Iris pigment epithelial cell (primary cell): ENCODE measurements at places on chromosomes 3 and 15.

GRCh38 chr3:33729993-33730392 is 11.9 kb upstream of the CLASP2 start:
- no peak for DNase-seq

DNA sequence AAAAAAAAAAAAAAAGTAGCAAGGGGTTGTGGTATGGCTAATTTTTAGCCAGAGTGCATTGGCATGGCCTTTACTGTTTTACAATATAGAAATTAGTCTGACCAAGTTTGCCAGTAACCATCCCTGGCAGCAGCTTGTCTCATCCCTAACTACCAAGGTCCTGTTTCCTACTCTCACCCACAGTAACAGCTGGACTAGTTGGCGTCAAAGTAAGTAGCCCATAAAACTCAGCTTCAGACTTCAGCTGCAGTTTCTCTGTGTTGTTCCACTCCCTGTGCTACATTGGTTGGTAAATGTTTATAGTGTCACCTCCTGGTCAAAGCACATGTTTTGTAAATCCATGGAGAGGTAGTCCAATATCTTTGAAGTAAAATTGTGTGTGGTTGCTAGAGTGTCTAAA is 691.3 kb downstream of the ZPLD1 start:
- DNase-seq, result no peak

DNA sequence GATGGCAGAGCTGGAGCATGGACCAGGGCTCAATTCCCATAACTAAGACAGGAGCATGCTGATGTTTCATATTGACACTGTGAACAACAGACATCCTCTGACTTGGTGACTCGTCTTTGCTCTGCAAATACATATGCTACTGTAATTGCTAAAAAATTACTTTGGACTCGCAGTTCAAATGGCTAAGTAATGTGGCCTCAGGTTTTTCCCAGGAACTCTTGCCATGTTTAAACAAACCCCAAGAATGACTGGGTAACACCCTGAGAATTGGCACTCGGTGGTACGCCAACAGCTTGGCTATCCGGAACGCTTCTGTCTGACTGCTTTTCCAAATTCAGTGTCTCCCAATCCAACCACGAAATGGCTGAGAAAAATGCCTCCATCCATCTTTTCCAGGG is 456.7 kb upstream of the THBS1 start:
- no peak for DNase-seq

DNA sequence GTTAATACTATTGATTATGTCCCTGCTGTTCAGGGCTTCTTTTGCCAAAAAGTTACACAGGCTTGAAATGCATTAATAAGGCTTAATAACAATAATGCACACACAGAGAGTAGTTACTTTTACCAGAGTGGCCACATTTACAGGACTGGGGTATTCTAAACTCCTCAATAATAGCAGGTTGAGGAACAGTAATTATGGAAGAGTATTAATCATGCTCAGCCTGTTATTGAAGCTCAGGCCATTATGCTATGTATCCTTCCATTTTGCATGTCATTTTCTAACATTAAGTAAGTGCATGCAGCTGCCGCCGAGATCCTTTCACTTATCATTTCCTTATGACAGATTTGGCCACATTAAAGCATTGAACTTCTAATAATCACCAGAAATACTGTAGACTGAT is 5.7 kb downstream of the ARRDC4 start:
- no peak for DNase-seq

GRCh38 chr3:7536921-7537320 is 676.0 kb downstream of the GRM7 start:
- DNase-seq, result no peak

- DNase-seq, result peak; percentile 72
Measured at GRCh38 chr3:23923786-23924185, 6.9 kb downstream of the RPL15 start.

DNA sequence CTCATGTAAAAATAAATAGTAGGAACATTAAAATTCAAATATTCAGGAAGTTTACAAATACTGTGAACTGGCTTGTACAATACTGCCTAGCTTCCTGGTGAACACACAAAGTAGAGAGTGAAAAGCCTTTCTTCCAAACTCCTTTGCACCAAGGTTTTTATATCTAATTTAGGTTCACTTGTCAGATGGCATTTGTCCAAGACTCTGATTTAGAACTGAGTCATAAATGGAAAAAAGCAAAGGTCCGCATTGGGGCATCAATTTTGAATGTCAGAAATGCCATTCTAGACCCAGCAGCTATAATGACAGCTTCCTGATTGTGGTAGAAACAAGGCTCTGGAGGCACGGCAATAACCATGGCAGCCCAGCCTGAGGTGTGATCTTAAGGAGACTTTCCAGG is 160.7 kb downstream of the PDE8A start:
- DNase-seq, result peak; percentile 69

DNA sequence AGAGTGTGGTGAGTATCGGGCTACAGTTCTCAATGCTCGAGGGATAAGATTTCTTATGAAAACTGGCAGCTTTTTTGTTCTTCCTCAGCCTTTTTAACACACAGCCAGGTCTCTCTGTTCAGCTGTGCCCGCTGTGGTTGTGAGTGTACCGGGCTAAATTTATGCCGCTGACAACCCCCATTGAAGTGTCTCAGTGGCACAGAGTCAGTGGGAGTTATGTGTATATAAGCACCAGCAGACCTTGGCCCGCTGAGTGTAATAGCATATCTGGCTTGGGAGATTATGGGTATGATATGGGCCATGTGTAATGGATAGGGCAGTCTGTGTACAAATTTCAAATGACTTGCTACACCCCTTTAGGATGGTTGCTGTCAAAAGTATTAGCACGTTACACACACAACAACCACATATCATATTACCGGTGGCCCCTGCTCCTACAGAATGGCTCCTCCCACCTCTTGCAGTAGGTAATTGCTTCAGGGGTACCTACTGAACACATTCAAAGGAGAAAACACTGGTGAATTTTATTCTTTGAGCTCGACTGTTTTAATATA is 26.9 kb upstream of the NR2F2 start:
- no peak for DNase-seq

- DNase-seq, result no peak
Measured at GRCh38 chr3:23872330-23872729, 44.5 kb downstream of the NKIRAS1 start.

DNA sequence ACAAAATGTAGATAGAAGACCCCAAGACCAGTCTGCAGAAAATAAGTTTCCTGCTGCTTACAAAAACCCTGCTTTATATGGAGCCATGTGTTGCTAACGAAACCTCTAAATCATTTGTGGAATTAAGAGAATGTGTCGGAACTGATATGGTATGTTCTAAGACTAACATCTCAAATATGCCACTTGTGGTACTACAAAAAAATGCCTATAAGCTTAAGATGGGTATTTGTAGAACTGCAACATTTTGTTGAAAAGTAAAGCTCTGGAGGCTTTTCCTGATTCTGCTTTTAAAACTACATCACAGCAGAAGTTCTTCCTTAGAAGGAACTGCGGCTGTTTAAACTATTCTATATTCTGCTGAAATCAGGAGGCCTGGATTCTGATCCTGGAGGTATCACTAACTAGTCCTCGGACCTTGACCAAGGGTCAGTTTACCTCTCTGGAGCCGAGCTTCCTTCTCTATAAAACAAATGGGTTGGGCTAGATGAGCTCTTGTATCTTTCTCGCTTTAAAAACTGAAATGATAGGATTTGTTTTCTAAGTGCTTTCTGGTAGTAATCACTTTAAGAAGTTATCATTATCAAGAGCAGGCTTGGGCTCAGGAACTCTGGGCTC is 74.9 kb downstream of the RAD18 start:
- DNase-seq, result peak; percentile 95

- peak; percentile 32 for DNase-seq
Measured at GRCh38 chr15:45333550-45333949, 44.8 kb downstream of the GATM start.

DNA sequence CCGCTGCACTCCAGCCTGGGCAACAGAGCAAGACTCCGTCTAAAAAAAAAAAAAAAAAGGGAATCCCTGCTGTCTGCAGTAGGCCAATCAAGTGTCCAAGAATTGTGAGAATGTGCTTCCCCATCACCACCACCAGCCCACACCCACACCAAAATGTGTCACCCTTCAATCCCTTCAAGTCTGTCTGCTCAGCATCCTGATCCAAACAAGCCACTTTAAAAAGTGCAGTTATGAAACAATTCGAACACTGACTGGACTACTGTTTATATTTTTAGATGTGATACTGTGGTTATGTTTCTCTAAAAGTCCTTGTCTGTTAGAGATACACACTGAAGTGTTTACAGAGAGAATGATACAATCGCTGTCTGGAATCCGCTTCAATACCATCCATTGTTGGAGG is 78.1 kb upstream of the CGNL1 start:
- DNase-seq, result peak; percentile 65

GRCh38 chr15:64586259-64586870 is 126.0 kb downstream of the ZNF609 start:
- DNase-seq, result no peak

DNA sequence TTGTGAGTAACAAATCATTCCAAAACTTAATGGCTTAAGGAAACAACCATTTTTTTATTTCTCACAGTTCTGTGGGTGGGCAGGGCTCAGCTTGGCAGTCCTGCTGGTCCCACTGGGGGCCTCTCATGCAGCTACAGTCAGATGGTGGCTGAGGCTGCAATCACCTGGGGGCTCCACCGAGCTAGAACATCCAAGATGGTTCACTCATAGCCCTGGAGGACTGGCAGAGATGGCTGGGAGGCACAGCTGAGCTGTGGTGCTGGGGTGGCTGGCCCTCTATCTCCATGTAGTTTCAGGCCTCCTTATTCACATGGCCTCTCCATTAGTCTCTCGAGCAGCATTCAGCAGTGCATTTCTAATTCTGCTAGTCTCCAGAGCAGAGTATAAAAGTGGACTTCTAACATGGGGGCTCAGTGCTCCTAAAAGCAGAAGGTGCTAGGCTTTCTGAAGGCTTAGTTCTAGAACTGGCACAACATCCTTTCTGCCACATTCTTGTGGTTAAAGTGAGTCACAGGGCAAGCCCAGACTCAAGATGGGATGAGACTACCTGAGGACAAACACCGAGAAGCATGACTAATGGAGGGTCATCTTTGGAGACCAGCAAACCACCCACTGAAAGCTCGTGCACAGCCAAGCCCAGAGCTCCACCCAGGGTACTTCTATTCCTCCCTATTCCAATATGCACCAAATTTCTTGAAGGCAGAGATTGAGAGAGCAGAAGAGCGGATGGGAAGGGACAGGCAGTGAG is 6.3 kb downstream of the CAV3 start:
- DNase-seq, result peak; percentile 72
